ENCODE measurements at places on chromosomes 4 and X.

DNA sequence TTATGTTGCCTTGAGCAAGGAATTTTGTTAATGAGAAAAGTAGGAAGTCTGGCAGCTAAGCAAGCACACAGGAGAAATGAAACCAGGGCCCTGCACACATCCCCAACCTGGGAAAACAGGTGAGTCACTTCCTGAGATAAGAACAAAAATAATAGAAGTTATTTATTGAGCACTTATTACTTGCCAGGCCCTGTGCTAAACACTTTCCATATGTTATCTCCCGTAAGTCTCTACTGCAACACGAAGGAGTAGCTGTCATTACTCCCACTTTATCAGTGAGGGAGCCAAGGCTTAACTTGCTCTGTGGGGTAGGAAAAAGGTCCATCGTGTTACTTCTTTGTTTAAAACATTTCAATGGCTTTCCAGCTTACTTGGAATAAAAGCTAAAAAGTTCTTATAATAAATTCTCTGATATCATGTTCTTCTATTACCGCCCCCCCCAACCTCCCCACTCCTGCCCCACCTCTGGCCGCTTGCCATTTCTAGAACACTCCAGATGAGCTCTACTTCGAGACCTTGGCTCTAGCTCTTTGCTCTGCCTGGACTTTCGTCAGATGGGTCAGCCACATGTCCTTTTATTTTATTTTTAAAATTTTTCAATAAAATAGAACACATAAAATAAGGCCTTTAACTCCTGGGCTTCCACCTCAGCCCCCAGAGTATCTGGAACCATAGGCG lies 36.3 kb upstream of the PLAC8 start:
- DNase-seq: no peak

GRCh38 chrX:3468031-3468430 lies 121.6 kb upstream of the MXRA5 start:
- no peak for DNase-seq

GRCh38 chrX:292900-293897 lies 12.0 kb downstream of the PLCXD1 start:
- DNase-seq: no peak

GRCh38 chrX:150575419-150575814 lies 7.0 kb downstream of the MTM1 start:
- DNase-seq: peak; percentile 56

GRCh38 chr4:170697845-170698244 lies 608.1 kb upstream of the AADAT start:
- no peak for DNase-seq

DNA sequence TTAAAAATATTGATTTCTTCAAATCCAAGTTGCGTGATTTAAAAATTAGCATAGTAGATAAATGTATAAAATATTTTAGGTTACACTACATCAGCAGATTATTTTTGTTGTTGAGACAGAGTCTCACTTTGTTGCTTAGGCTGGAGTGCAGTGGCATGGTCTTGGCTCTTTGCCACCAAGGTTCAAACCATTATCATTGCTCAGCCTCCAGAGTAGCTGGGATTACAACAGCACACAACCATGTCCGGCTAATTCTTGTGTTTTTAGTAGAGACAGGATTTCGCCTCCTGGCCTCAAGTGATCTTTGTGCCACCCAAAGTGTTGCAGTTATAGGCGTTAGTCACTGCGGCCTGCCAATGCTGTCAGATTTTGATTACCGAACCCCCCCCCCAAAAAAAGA lies 1390.5 kb upstream of the TENM3 start:
- no peak for DNase-seq

GRCh38 chr4:100707786-100708185 lies 190.0 kb upstream of the EMCN start:
- no peak for DNase-seq

- DNase-seq: no peak
Observed at GRCh38 chr4:13294961-13295605, 189.1 kb downstream of the RAB28 start.

DNA sequence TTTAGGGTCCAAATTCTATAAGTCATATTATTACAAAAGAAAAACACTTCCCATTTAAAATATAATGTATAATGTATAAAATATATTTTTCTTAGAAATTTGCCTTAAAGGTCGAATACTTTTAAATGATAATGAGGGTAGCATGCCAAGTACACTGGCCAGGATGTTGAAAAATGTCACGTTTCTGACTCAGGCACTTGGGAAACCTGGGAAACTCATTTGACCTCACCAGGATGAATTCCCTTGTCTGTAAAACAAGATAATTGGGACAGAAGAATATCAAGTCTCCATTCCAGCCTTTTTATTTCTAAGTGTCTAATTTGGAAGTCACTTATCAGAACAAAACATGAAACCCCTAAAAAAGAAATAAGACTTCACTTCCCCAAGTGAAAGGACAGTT lies 3.4 kb upstream of the SLC39A8 start:
- DNase-seq: no peak

DNA sequence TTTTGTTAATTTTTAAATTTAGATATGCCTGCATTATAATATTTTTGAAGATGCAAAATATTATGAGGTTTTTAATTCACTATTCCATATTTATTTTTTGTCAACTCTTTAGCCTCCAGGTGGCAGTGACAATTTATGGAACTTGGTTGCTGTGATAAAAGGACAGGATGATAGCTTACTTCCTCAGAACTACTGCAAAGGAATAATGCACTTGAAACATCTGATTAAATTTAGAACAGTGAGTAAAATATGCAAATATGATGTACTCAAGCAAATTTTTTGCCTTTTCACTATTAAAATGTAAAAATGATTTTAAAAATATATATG lies 45.1 kb downstream of the SPATA4 start:
- DNase-seq: no peak

DNA sequence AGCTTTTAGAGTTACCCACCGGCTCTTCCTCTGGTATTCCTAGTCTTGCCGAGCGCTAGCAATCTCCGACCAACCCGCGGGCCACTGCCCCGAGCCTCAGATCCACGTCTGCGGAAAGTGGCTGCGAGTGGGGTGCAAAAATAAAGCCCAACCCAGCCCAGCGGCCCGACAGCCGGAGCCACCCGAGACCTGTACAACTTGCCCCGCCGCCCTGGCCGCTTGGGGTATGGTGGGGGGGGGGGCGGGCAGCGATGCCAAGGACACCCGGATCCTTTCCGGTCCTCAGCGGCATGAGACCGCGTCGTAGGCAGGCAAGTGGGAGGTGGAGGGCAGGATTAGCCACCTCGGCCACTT lies 1.6 kb downstream of the SLITRK4 start:
- DNase-seq: no peak

GRCh38 chr4:180860089-180860720 lies 1383.0 kb upstream of the TENM3 start:
- no peak for DNase-seq

DNA sequence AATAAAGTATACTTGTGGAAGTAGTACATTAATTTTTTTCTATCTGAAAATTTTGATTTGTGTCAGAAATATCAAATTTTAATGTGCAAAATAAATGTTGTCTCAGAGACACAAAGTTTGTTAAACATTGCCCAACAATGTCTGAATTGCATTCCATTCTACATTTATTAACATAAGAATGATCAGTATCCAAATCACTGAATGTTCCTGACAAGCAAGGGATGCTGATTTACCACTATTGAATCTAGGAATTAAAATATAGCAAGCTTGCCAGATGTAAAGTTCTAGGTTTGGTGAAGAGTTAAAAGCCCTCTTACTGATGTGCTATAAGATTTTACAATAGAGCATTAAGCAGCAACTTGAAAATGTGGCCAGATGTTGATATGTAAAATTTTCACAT lies 489.2 kb upstream of the CTSO start:
- no peak for DNase-seq

- no peak for DNase-seq
Observed at GRCh38 chr4:69096111-69096656, at the start of gene UGT2B7. Gene UGT2B7, plus strand, starts transcription at chr4:69096474. Its CDS starts 47 bp downstream, at chr4:69096521.

DNA sequence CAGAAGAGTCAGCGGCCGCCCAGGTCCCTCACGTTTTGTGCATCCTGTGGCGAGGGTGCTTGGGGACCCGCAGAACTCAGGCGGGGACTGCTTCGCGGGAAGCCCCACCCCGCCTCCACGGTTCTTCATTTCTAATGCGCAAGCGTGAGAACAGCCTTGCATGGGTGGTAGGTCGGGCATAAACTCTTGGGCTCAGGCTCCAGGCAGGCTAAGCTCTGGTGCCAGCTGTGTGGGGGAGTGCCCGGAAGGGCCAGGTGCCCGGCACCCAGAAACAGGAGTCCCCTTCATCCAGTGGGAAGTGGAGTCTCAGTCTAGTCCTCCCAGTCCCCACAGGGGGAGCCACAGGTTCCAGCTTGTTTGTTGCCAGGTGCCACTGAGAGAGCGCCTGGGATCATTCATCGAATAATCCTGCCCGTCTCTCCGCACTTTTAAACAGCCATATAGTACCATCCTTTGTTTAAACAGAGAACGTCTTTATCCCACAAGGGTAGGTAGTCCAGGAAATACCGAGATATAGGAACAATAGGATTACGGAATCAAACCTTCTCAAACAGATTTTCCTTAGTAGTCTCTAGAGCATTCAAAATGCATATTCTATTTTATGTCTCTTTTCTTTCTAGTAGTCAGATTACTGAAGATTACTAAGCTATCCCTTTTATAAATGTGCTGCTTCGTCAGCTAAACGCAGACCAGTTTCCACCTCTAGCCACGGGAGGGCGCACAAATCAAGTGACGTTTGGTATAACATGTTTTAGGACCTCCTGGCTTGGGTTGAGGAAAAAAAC lies 12.7 kb upstream of the RBBP7 start:
- peak; percentile 71 for DNase-seq

- DNase-seq: no peak
Observed at GRCh38 chr4:147407261-147408045, 73.4 kb upstream of the EDNRA start.

DNA sequence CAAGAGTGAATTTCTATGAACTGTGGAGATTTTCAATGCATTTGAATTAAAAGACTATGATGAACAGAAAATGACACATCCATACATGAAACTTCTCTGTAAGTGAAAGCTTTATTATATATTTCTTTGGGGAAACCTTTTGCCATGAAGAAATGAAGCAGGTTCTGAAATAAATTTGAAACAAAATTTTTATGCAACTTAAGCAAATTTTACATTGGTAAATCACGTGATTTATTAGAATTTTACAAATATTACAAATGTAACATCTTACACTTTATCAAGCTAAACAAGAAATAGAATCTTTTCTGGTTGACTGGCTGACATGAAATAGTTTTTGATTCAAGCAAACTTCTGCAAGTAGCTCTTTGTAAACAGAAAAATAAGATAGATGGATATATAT lies 131.2 kb downstream of the IL1RAPL1 start:
- no peak for DNase-seq

- DNase-seq: no peak
Observed at GRCh38 chr4:97500423-97500822, 642.9 kb downstream of the STPG2 start.

DNA sequence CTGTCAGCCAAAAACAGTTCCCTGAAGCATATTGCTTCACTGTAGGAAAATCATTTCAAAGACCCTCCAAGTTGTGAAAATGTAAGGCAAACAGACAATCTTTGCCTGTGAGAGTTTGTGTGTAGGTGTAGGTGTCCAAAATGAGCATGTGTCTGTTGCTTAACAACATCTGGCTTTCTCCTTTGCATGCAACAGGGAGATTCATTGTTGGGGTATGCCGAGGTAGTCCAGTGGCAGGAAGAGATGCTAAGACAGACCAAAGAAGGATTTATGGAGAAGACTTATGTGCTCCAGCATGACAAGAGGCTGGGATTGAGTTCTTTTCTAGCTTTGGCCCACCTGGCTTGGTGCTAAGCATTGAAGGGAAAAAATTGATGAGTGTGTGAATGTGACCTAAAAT lies 29.8 kb upstream of the SMAD1 start:
- no peak for DNase-seq

GRCh38 chr4:172842779-172843178 lies 325.8 kb upstream of the GALNT7 start:
- no peak for DNase-seq

GRCh38 chr4:181670506-181670905 lies 572.7 kb upstream of the TENM3 start:
- DNase-seq: no peak
